ENCODE measurements at places on chromosomes 6 and 20. TPM values are rescaled to one million over a fixed set of nuclear protein-coding genes. Genes with fewer than 3 reads are reported as not detected.

- H3K4me3 ChIP-seq = no peak overlapping the region
- no peak overlapping the region for H3K27ac ChIP-seq
- DNase-seq = peak; percentile 43
- H3K4me1 ChIP-seq = no peaks in the 10 kb centered on the region
- H3K36me3 ChIP-seq = no peaks in the 10 kb centered on the region
- no peaks in the 10 kb centered on the region for H3K27me3 ChIP-seq
These were observed 20.6 kb upstream of the ARHGAP18 start for GRCh38 chr6:129730477-129731165.

DNA sequence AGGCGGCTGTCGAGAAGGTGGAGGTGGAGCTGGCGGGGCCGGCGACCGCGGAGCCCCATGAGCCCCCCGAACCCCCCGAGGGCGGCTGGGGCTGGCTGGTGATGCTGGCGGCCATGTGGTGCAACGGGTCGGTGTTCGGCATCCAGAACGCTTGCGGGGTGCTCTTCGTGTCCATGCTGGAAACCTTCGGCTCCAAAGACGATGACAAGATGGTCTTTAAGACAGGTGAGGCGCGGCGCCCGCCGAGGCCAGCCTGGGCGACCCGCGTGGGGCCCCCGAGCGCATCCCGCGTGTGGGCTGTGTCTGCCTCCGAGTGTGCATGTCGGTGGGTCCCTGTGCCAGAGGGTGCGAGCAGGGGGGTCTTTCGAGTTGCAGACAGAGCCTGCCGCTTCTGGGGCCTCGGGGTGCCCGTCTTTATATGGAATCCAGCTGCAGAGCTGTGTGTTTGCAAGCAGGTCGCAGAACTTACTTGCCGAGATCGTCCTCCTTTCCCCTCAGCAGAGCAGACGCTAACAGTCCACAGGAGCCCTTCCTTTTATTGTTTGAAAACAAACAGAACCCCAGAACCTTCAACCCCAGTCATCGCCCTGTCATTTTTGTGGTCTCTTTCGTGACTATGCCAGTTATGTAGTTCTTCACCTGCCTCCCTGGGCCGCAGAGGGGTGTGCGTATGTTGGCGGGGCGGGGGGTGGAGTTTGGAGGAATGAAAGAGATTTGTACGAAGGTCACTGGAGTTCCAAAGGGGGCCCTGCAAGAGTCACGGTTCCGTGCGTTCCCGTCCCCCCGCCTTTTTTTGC lies 766 bp downstream of the SLC16A10 start:
- H3K4me3 ChIP-seq = peak overlapping the region; percentile 91
- peak; percentile 46 for DNase-seq
- H3K27me3 ChIP-seq = peaks cover 8% of the 10 kb centered on the region
- H3K36me3 ChIP-seq = no peaks in the 10 kb centered on the region
- no peak overlapping the region for H3K27ac ChIP-seq

GRCh38 chr6:166436195-166437139 lies 53.7 kb upstream of the MPC1 start:
- no peaks in the 10 kb centered on the region for H3K36me3 ChIP-seq
- no peak overlapping the region for H3K27ac ChIP-seq
- DNase-seq = no peak
- H3K4me1 ChIP-seq = no peaks in the 10 kb centered on the region
- H3K4me3 ChIP-seq = no peak overlapping the region
- no peaks in the 10 kb centered on the region for H3K27me3 ChIP-seq

DNA sequence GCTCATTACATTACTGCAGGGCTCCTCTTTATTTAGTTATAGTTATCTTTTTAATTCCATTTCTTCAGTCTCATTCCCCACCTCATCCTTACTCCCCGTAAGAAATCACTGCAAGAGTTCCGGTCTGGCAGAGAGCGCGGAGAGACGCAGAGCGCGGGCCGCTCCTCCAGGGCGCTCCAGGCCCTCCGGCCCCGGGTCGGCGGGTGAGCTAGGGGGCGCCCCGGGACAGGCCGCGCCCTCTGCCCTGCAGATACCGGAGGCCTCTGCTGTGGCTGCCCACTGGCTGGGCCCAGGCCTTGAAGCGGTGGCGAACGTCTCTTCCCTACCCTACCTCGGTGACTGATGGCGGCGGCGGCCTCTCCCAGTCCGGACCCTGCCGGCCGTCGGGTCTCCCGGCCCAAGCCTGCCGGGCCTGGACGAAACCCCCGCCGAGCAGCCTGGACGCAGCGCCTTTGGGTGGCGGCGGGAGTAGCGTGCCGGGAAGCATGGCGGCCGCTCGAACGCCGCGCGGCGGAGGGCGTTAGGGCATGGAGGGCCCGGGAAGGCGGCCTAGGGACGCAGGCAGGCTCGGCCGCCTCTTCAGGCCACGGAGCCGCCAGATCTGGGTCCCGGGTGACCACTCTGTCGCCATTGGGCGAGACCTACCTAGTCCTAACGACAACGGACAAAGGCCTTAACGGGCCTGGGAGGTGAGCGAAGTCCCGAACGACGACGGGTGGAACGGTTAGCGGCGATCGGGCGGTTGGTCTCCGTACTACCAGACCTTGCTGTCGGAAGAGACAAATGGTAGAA lies 16.4 kb upstream of the HMGN4 start:
- H3K27me3 ChIP-seq = no peaks in the 10 kb centered on the region
- no peaks in the 10 kb centered on the region for H3K36me3 ChIP-seq
- peak overlapping the region; percentile 99 for H3K27ac ChIP-seq
- DNase-seq = peak; percentile 89

TNFAIP3 gene
- 73.4 TPM for total RNA-seq

DNA sequence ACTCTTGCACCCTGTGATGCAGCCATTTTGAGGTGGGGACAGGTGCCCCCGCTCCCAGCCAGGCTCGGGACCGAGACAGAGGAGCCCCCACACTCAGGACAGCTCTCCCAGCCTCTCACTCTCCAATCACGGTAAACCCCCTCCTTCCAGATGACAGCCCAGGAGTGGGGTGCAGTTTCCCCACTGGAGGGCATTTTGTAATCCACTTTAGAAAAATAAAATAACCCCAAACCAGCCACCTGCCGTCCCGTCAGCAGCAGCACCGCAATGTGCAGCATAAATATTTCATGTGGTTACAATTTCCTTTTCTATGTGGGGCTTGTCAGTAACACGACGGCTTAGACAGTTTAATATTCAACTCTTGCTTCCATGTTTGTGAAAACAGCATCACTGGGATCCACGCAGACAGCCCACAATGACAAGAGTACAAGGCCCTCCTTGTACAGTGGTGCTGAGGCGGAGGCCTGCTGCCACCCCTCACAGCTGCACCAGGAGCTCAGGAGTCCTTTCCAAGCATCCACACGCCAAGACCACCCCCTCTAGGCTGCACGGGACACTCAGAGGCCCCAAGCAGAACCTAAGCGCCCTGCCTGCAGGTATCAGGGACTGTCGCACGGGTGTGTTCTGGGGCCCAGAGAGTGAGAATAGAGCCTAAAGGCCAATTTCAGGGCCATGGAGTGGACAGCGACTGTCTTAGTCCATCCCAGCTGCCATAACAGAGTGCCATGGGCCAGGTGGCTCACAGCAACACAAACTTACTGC lies 116.7 kb downstream of the JPH2 start:
- no peak overlapping the region for H3K4me3 ChIP-seq
- no peaks in the 10 kb centered on the region for H3K4me1 ChIP-seq
- H3K27me3 ChIP-seq = no peaks in the 10 kb centered on the region
- no peaks in the 10 kb centered on the region for H3K36me3 ChIP-seq
- no peak overlapping the region for H3K27ac ChIP-seq
- DNase-seq = no peak

DNA sequence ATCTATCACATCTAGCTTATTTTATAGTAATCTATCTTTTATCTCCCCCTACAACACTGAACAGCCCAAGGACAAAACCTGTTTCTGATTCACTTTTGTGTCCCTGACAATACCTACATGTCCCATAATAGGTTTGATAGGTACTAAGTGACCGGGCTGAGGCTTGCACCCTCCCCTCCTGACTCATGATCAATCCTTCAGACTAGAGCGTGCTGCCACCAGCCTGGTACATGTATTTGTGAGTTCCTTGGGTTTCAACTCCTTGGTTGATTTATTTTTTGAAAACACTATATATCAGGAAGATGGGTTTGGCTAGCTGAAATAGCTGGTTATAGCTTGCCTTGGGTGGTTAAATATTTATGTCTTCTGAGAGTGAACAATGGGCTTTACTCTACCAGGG lies 41.6 kb upstream of the RAB23 start:
- H3K36me3 ChIP-seq = no peaks in the 10 kb centered on the region
- no peaks in the 10 kb centered on the region for H3K27me3 ChIP-seq

DNA sequence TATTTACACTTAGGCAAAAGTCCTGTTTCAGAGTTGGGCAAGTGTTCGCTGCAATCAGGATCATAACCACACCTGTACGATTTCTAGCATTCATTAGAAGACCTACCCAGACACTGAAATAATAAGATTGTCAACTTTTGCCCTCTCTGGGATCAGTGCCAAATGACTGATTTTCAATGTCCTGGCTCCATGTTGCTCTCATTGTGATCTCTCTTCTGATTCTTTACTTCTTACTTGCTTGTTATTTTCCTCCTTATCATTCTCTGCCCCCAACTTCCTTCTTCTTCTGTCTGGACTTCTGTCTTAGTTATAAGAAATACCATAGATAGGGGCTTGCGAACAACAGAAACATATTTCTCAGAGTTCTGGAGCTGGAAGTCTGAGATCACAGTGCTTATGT lies 94.4 kb upstream of the BMP2 start:
- H3K27ac ChIP-seq = no peak overlapping the region
- DNase-seq = no peak
- H3K4me3 ChIP-seq = no peak overlapping the region
- H3K27me3 ChIP-seq = no peaks in the 10 kb centered on the region
- no peaks in the 10 kb centered on the region for H3K36me3 ChIP-seq

FAM209B gene
- total RNA-seq = not detected

DNA sequence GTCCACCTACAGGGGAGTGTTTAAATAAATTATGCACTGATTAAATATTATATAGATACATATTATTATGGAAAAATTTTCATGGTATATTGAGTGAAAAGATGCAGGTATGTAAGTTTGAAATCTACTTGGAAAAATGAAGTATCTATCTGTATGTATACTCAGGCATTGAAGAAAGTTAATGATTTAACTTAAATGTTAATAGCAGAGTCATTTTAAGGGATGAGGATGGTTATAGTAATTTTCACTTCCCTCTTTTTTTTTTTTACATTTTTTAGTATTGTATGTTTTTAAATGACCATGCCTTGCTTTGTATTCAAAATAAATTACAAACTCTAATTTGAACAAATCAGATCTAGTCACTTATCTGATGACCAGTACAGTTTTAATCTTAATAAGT lies 43.2 kb upstream of the NOTCH4 start:
- no peaks in the 10 kb centered on the region for H3K4me1 ChIP-seq
- no peaks in the 10 kb centered on the region for H3K36me3 ChIP-seq
- no peaks in the 10 kb centered on the region for H3K27me3 ChIP-seq
- H3K27ac ChIP-seq = no peak overlapping the region
- no peak overlapping the region for H3K4me3 ChIP-seq
- no peak for DNase-seq

DNA sequence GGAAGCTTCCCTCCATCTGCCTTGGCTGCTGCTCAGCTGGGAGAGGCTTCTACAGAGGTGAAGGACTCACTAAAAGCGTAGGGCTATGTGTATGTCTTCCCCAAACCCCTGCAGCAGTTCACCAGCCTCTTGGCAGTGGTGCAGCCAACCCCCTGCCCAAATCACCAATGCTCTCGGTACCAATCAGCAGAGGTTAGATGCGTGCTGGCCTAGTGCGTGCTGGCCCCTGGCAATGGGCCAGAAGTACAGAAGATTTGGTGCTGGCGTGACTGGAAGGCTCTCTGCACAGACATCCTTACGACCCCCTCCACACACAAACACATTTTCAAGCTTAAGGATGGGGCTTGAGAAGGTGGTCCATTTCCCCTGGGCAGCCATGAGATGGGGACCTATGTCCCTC lies 79.0 kb downstream of the MRPL14 start:
- H3K36me3 ChIP-seq = no peaks in the 10 kb centered on the region
- H3K27me3 ChIP-seq = no peaks in the 10 kb centered on the region
- H3K4me3 ChIP-seq = no peak overlapping the region
- H3K4me1 ChIP-seq = peaks cover 38% of the 10 kb centered on the region
- no peak for DNase-seq

GRCh38 chr20:31705598-31706597 lies 16.8 kb downstream of the BCL2L1 start:
- DNase-seq = peak; percentile 38
- peaks cover 50% of the 10 kb centered on the region for H3K4me1 ChIP-seq
- peak overlapping the region; percentile 99 for H3K27ac ChIP-seq
- peaks cover 5% of the 10 kb centered on the region for H3K36me3 ChIP-seq
- H3K4me3 ChIP-seq = no peak overlapping the region

- H3K4me1 ChIP-seq = peaks cover 10% of the 10 kb centered on the region
- peak overlapping the region; percentile 87 for H3K27ac ChIP-seq
- H3K4me3 ChIP-seq = no peak overlapping the region
- no peaks in the 10 kb centered on the region for H3K27me3 ChIP-seq
- DNase-seq = no peak
These were observed 2.0 kb upstream of the MICAL1 start for GRCh38 chr6:109457562-109457996.

TMC2 gene
- total RNA-seq = not detected

- H3K36me3 ChIP-seq = no peaks in the 10 kb centered on the region
- no peak overlapping the region for H3K4me3 ChIP-seq
- H3K4me1 ChIP-seq = peaks cover 18% of the 10 kb centered on the region
These were observed 7.3 kb downstream of the RAB32 start for GRCh38 chr6:146550911-146551310.

- no peaks in the 10 kb centered on the region for H3K36me3 ChIP-seq
- H3K4me3 ChIP-seq = no peak overlapping the region
- no peak for DNase-seq
- H3K27me3 ChIP-seq = no peaks in the 10 kb centered on the region
- peaks cover 10% of the 10 kb centered on the region for H3K4me1 ChIP-seq
These were observed 96.4 kb downstream of the TULP4 start for GRCh38 chr6:158408552-158409130.

SLC24A3 gene
- total RNA-seq = 1.7 TPM

TTK gene
- 10.7 TPM for total RNA-seq

GRCh38 chr6:159151266-159151855 lies 17.8 kb upstream of the FNDC1 start:
- no peaks in the 10 kb centered on the region for H3K27me3 ChIP-seq
- no peaks in the 10 kb centered on the region for H3K36me3 ChIP-seq

- peak overlapping the region; percentile 89 for H3K27ac ChIP-seq
- no peaks in the 10 kb centered on the region for H3K36me3 ChIP-seq
- DNase-seq = peak; percentile 53
- H3K27me3 ChIP-seq = no peaks in the 10 kb centered on the region
- H3K4me1 ChIP-seq = peaks cover 43% of the 10 kb centered on the region
- no peak overlapping the region for H3K4me3 ChIP-seq
These were observed 14.8 kb downstream of the MDFI start for GRCh38 chr6:41652866-41653652.

DNA sequence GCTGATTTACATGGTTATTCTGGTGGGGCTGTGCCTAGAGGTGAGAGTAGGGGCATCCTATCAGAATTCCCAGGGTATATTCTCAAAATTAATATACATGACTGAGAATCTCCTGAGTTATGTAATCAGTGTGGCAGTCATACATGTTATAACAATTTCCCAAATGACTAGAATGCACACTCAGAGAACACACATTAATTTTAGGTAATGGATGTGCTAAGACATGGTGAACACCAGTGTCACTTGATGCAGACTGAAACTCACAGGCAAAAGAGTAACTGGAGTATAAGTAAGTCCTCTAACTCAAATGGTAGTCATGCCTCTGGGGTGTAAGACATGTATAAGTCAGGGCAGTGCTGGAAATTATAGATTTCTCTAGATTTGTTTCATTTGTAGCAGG lies 1198.4 kb upstream of the CITED2 start:
- no peak for DNase-seq
- H3K4me3 ChIP-seq = no peak overlapping the region
- no peak overlapping the region for H3K27ac ChIP-seq
- no peaks in the 10 kb centered on the region for H3K27me3 ChIP-seq
- H3K36me3 ChIP-seq = no peaks in the 10 kb centered on the region
